ENCODE measurements at places on chromosomes 1 and 21.

DNA sequence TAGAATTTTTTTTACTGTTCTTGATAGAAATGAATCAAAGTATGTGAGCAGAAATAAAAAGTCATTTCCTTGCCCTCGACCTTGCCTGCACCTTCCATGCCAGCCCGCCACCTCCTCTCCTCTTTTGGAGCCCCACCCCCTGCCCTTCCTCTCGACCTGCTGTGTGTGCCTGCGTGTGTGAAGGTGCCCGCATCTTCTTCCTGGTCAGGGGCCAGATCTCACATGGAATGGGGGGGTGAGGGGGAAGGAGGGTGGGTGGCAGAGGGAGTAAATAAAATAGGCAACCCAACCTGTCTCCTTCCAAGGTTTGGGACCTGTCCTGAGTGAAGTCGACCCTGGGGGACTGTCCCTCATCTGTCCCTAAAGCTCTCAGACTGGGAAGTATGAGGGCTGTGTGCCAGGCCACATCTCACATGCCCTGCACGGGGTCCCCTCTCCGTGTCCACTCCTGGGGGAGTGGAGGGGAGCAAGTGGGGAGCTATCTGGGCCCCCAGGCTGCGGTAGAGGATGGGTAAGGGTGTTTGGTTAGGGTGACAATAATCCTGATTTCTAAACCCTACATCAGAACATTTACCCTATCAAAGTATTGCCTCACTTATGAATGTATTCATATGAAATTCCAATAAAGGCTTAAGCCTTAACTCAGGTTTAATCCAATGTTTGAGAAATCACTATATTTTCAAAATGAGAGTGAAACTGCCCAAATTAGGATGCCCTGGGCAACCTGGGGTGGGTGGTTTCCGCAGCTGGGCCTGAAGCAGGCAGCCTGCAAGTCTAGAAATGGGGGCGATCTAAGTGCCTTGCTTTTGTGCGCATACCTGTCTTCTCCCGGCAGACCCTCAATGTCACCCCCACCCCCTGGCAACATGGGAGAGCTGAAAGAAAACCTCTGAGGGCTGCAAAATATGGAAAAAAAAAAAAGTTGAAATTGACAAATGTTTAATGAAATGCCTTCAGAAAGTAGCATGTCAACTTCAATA, 15.4 kb downstream of the AMPD2 start:
- DNase-seq: no peak

DNA sequence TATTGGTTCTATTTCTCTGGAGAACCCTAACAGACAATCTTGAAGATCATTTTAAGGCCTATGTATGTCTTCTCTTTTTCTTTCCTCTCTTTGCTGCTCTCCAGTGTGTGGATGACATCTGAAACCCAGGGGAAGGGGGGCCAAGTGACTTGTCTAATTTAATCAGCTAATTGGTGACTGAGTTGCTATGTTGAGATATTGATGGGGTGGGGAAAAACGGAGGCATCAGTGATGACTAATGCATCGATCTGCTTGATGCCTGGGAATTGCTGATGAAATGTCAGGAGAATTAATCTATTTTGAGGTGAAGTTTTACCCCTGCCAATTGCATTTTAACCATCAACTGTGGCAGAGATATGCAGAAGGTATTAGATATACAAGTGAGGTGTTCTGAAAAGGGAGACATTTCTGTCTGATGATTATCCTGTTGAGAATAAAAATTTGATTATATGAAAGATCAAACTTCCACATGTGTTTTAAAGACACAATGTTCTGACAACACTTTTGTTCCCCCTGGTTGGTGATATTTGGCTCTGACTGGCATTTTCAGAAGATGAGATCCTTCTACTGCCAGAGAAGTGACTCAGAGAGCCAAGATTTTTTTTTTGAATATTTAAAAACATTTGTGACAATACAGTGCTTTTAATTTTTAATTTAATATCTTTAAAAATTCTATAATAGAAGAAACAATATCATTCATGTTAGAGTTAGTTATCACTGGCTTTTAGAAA, 18.7 kb upstream of the PTGFR start:
- no peak for DNase-seq

- no peak for DNase-seq
Measured at GRCh38 chr1:209863766-209864485, 36.2 kb downstream of the UTP25 start.

GRCh38 chr1:211018690-211019089, 115.3 kb downstream of the KCNH1 start:
- DNase-seq: no peak

GRCh38 chr1:180198196-180198595, 31.9 kb upstream of the LHX4 start:
- DNase-seq: no peak

DNA sequence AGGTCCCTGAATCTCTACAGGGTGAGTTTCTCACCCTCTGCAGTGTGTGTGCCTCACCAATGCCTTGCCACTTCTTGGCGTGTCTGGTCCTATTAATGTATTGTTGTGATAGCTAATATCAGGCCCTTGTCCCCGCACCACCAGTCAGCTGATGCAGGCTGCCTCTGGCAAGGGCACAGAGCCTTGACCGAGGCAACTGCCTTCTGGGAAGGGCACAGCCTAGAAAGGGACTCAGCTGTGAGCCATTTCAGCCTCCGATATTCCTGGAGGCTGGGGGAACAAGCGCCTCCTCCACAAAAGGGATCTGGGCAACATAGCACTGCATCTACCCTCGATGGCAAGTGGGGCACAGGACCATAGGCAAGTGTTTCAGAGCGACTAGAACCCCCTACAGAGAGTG, 27.0 kb downstream of the IL10RB start:
- DNase-seq: no peak

DNA sequence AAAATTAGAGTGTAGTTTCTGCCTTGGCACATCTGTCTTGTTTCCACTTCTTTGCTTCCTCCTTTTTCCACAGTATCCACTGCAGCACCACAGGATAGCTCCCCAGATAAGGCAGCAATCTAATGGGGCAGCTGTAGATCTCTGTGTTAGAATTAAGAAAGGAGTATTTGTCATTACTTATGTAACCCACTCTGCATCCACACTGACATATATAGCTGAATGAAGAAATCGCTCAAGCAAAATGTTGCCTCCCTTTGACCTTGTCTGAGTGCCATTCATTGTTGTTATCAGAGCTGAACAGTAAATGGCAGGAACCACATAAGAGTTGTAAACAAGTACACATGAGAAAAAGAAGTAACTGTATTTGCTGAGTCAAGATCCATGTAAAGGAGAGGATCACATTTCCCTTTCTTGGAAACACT, 45.9 kb upstream of the DPH5 start:
- DNase-seq: no peak

DNA sequence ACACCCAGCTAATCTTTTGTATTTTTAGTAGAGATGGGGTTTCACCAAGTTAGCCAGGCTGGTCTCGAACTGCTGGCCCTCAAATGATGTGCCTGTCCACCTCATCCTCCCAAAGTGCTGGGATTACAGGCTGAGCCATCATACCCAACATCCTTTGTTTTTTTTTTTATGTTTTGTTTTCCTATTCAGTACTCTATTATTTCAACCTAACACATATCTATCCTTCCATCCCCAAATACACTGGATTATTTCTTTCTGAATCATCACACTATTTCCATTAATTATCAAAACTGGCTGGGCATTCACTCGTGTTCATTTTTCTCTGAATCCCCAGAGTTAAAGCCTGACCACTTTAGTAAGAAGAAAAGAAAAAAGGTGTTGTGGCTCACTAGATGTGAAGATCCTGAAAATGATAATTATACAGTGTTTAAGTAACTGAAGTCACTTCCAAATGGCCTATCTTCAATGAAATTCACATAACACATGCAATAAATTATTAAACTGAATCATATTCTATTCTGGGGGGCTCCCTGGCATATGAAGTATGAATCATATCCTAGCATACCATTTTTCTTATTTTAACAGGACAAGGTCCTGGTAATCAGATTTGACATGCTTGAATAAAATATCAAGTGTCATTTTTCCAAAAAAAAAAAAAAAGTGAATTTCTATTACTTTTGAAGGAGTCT, 1754.2 kb downstream of the BRINP3 start:
- DNase-seq: no peak

DNA sequence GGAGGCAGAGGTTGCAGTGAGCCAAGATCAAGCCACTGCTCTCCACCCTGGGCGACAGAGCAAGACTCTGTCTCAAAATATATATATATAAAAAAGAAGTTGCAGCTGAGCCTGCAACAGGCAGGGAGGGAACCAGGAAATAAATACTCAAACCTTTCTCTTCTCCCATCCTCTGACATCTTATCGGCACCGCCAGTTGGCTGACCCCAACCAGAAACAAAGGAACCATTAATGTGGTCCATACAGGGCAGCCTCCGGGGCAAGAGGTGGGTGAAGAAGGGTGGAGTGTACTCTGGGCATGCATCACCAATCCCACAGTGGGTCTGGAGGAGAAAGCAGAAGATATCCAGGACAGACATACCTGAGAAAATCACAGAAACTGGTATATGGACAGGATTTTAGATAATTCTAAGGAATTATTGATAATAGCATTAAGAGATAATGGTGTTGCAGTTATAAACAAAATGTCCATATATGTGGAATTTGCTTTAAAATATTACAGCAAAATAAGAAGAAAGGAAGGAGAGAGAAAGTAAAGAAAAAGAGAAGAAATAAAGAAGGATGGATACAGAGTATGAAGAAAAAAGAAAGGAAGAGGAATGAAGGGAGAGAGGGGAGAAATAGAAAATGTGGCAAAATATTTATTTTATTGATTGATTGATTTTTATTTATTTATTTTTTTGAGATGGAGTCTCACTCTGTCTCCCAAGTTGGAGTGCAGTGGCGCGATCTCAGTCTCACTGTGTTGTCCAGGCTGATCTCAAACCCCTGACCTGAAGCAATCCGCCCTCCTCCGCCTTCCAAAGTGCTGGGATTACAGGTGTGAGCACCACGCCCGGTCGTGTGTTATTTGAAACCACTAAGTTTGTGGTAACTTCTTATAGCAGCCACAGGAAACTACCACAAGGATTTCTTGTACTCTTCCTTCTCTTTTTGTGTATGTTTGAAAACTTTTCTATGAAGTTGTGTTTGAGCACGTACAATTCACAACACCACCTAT, 4.1 kb upstream of the PTAFR start:
- no peak for DNase-seq

- DNase-seq: no peak
Measured at GRCh38 chr1:10429868-10430215, 391 bp upstream of the CENPS start.

All from amygdala (tissue), 56 donors.